ENCODE measurements at places on chromosomes 3 and 15.

- DNase-seq = peak; percentile 60
These were observed 6.5 kb downstream of the ZNF589 start for GRCh38 chr3:48247401-48247811.

DNA sequence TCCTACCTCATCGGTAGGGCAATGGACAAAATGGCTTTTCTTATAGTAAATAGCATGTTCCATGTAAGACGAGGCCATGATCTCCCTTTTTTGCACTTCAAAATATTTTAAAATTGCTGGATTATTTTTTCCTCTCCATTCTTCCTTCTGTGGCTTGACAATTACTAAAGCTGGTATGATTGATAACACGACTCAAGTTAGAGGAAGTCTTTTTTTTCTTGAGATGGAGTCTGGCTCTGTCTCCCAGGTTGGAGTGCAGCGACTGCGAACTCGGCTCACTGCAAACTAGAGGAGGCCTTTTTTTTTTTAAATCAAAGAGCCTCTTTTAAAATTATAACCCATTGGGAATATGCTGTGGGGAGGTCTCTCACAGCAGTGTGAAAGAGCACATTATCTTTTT, 124.5 kb upstream of the TBL1XR1 start:
- no peak for DNase-seq

GRCh38 chr3:188661806-188662205, 507.8 kb downstream of the LPP start:
- no peak for DNase-seq

GRCh38 chr15:20340931-20341661, 200.5 kb downstream of the GOLGA6L6 start:
- no peak for DNase-seq

- DNase-seq = no peak
These were observed 747.7 kb upstream of the CBLB start for GRCh38 chr3:106616556-106616955.

GRCh38 chr3:134419214-134419959, 45.1 kb upstream of the AMOTL2 start:
- no peak for DNase-seq

GRCh38 chr15:59200560-59200959, 6.1 kb upstream of the LDHAL6B start:
- DNase-seq = peak; percentile 57

GRCh38 chr15:61929452-61929851, 130.8 kb downstream of the VPS13C start:
- no peak for DNase-seq

Data from NCI-H226 (cell line).